Endothelial cell of umbilical vein (primary cell): ENCODE measurements at places on chromosomes 11 and 22.

GRCh38 chr11:63951779-63952536 lies 13.2 kb downstream of the NAA40 start:
- DNase-seq: no peak

GRCh38 chr22:31474743-31475142 lies 14.9 kb downstream of the EIF4ENIF1 start:
- DNase-seq: no peak

- DNase-seq: peak; percentile 33
Observed at GRCh38 chr22:31162015-31162765, 2.2 kb downstream of the RNF185 start.

DNA sequence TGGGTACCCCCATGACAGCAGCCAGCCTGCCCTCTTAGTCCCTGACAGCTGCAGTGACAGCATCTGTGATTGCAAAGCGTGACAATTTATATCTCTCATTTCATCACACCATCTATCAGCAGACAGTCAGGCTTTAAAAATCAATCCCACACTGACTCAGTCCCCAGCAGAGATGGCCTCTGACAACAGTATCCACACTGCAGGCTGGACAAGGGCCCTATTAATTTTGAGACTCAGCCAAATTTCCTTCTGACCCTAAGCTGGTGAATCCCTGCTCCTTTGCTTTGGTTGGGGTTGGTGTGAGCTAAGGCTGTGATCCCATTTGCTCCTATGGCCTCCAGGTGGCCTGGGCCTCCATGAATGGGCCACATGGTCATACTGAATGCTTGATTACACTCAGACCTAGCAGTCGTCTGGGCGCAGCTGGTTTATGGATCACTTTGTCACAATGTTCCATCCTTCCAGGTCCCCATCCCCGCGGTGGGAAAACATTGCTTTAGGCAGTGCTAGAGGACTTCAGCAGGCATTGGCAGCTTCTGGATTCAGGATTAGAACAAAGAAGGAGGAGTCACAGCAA lies 68.2 kb upstream of the B3GAT1 start:
- DNase-seq: no peak

GRCh38 chr11:14259186-14259784 lies 99.7 kb downstream of the RRAS2 start:
- no peak for DNase-seq

- DNase-seq: no peak
Observed at GRCh38 chr22:48018346-48018745, 1255.9 kb downstream of the TBC1D22A start.

DNA sequence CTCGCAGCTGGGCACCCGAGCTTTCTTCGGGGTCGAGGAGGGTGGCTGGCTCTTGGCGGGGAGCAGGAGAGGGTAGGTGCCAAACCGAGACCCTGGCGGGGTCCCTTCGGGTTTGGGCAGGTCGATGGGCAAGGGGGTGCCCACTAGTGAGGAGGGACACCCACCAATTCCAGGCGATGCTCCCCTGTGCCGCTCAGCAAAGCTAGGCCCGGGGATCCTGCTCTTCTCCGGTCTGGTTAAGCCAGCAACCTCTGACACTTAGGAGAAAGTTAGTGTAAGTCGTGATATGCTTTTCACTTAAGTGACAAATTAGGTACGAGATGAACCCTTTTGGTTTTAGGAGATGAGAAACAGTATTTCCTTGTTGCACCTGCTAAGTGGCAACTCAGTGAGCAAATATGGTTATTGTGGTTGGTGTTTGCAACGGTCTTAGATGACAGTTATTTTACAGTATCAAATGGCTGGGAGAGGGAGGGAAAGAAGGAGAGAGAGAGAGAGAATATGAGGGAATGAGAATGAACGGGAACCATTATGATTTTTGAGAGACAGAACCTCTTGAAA lies 565 bp downstream of the NUCB2 start:
- DNase-seq: peak; percentile 64

GRCh38 chr11:126578426-126578825 lies 222.9 kb downstream of the ST3GAL4 start:
- DNase-seq: no peak

- no peak for DNase-seq
Observed at GRCh38 chr22:29912605-29913398, 29.8 kb downstream of the MTMR3 start.

DNA sequence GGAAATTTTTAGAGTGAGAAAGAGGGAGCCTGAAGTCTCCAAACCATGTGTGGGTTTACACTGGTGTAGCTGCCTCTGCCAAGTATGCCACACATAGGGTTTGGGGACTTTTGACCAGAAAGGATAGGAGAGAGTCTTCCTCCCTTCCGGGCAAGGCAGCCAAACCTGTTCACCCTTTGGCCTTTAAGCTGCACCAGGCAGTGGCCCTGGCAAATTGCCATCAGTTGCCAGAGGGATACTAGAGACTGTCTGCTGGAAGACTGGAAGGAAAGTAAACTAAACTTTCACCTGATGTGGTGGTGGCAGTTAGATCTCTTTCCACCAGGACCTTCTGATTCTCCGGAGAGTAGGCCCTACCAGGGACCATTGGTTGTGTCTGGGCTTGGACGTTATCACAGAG lies 1263.2 kb downstream of the FAM181B start:
- no peak for DNase-seq

DNA sequence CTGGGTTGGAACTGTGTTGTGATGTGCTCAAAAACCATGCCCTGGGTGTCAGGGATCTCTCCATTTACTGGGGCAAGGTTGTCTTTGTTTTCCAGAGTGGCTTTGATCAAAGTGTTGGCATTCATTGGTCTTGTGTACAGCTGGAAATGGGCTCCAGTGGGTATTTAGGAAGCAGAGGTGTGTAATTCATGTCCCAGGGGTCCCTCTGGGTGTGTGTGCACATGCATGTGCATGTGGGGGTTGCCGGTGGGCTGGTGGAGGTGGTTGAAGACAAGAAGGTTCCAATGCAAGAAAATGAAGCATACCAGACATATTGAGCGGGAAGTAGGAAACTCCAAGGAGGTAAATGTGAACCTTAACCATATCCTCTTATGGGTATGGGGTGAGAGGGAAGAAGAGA lies 121.7 kb downstream of the ME3 start:
- DNase-seq: no peak

GRCh38 chr11:122265981-122266380 lies 150.0 kb upstream of the BLID start:
- DNase-seq: no peak
